ENCODE measurements at places on chromosomes 7 and 10.

DNA sequence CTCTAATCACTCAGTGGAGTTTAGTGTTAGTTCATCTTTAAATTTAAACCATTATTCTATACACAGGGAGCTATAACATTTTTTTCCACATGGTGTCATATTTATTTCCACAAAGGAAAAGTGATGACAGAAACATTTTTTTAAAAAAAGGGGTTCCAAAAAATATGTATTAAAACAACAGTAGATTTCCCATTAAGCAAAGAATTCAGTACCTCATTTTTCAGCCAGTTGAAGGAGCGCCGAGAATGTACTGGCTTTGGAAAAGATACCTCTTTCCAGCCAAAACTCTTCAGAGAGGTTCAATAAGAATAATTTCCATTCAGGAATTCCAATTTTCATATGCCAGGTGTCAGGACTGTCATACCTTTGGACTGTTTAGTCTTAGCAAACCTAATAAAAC, 250.5 kb upstream of the MEOX2 start:
- DNase-seq: no peak

DNA sequence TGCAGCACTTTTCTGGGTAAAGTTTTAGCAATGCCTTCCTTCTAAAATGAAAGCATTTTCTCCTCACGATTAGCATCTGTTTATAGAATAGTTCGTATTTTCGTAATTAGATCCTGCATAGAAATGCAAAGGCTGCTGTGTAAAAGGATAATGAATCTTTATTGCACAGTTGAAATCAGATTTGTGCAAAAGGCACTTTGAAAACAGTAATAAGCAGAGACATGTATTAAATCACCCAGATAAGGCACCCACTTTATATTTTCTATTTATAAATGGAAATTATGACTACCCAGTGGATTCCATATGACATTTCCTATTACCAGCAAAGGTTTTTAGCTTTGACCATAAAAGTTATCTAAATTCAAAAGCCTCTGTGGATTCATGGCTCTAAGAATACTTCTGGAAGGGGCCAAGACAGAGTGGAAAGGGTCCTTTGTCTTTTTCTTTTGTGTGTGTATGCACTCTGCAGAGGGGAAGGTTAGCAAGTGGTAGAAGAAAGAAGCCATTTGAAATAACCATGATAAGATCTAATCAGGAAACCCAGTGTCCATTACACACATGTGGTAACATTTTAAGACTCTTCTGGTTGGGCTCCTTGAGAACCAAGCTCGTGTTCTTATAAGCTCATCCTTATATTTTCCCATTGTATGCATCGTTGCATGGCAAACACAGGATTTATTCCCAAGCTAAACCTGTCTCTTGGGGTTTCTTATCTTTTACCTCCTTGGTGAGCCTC, 612.1 kb downstream of the AUTS2 start:
- no peak for DNase-seq

GRCh38 chr10:73131913-73132686, 21.8 kb downstream of the NUDT13 start:
- DNase-seq: no peak

GRCh38 chr7:33807779-33808482, 97.4 kb upstream of the BMPER start:
- DNase-seq: no peak

- DNase-seq: no peak
These were observed 129.3 kb downstream of the MYOF start for GRCh38 chr10:93352638-93353383.

DNA sequence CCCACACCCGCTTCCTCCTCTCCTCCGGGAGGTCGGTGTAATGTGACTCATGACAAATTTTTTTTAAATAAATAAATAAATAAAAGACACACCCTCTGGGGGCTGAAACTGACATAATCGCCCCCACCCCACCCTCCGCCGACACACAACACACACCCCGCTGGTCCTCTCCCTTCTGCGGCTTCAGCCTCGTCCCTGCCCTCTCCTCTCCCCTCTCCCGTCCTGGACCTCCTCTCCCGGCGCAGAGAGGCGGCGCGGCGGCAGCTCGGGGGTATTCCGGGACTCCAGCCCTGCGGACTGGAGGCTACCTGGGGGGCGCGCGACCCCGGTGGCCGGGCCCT, 686 bp downstream of the ABI1 start:
- DNase-seq: peak; percentile 45

DNA sequence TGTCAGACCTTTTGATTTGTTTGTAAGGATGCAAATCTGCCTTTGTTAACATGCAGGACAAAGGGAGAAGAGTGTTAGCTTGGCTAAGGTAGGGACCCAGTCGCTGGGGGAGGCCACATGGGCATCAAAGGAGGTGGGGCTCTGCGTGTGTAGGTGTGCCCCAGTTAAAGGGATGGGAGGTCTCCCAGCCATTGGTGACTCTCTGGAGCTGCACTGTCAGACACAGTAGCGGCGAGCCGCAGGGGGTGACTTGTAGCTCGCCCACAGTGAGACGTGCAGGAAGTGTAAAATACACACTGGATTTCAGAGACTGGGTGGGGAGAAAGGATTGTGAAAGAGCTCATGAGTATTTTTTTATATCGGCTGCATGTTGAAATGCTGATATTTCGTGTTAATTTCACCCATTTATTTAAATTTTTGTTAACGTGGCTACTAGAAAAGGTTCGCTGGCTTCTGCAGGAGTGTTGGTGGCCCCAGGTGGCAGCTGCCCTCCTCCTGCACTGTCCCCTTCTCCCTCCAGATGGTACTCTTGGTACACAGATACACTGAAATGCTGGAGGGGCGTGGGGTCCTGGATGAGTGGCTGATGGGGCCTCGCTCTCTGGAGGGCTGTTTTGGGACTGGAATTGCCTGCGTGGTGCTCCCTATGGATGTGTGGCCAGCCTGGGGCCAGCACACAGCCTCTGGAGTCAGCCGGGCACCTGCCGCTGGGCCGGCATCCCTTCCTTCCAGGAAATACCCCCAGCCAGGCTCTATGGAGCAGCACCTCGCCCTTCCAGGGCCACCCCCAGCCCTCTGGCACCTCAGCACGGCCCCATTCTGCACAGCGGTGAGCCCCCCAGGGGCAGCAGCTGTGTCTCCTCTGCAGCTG, 59.2 kb downstream of the LHPP start:
- DNase-seq: no peak

- DNase-seq: no peak
These were observed 952 bp downstream of the DIP2C start for GRCh38 chr10:688312-689120.

DNA sequence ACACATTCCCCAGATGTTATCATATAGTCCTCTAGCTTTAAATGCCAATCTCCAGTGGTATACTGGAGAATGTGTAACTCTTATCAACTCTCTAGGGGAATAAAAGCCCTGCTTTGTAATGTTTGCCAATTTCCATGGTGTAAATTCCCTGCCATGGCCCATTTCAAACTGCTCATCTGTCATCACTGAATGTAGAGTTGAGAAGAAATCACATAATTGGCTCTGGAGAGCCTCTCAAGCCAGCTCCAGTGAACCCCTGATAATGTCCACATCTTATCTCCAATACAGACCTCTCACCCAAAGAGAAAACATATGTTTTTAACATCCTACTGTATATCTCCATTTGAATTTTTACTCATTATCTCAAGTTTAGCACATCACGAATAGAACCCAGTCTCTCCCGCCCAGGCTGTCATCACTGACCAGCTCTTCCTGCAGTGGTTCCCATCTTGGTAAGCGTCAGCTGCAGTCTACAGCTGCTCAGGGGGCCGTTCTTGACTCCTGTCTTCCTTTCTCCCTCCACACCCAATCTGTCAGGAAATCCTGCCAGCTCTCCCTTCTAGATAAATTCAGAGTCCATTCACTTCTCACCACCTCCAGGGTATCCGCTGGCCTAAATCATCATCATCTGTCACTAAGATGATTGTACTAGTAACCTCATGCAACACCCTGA, 332.4 kb downstream of the FRMD4A start:
- DNase-seq: no peak

- no peak for DNase-seq
These were observed 272.4 kb downstream of the ETV1 start for GRCh38 chr7:13717031-13717430.

DNA sequence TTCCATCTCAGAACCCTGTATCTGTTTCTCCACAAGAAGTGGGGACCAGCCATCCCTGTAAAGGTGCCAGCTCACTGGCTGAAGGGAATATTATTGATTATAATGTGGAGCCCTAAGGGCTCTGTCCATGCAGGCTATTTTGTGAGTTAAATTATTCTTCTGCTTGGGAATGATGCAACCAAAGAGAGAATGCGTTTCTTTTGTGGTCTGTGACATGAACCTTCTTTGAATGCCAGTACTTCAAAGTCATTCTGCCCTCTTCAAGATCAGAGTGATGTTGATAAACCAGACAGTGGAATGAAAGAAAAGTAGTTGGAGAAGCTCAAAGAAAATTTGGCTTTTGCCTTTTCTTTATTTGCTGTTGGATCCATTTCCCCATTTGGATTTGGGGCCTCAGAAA, 995.2 kb downstream of the KCNMA1 start:
- no peak for DNase-seq

GRCh38 chr10:103572347-103573204, 79.1 kb downstream of the NEURL1 start:
- no peak for DNase-seq

- no peak for DNase-seq
These were observed 130.1 kb downstream of the MYO3A start for GRCh38 chr10:26064106-26064505.

DNA sequence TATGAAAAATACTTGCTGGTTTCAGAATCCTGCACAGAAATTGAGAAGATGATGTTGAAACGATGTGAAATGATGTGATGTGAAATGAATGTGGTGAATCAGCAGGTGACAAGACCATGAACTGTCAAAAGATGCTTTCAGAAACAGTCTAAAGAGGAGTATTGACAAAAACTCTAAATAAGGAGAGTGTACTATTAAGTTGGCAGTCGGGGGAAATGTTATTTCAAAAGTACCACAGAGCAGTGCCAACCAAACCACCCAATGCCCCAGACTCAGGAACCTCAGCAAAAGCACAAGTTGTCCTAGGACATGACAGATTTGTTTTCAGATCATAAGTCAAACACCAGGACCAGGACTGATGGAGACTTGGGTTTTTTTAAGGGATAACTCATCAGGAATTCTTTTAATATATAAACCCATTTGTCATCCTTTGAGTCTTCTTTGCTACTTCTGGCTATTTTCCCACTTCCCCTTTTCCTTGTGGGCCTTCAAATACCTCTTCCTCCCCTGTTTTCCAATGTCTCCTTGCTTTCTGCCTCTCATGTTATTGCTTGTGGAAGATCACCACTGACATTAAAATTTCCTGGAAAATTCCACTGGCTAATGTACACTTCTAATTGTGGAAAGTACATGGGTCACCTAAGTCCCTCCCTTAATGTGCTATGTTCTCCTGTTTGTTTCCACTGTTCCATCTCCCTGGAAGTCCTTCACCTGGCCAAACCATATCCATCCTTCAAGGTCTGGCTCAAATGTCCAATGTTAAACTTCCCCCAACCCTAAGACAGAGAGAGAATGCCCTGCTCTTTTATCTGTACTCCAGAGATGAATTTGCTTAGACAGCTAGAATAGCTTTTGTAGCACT, 10.2 kb upstream of the PPP1R3C start:
- DNase-seq: no peak

DNA sequence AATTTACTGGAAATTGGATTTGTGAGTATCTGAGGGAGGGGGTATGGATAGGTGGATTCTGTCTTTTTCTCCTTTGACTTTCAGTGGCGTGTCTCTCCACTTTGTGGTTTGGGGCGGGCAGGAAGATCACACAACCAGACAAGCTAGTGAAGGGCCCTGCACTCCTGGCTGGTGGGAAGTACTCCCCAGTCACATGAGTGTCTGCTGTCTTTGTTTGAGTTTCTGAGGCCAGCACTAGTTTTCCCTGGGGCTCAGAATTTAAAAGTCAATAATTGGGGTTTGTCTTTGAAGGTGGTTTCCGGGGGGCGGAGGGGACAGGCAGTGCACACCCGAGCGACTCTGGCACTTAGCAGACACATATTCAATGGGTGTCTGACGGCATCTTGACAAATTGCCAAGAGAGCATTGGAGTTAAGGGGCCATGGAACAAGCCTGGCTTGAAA, 120.1 kb downstream of the WDFY4 start:
- no peak for DNase-seq

DNA sequence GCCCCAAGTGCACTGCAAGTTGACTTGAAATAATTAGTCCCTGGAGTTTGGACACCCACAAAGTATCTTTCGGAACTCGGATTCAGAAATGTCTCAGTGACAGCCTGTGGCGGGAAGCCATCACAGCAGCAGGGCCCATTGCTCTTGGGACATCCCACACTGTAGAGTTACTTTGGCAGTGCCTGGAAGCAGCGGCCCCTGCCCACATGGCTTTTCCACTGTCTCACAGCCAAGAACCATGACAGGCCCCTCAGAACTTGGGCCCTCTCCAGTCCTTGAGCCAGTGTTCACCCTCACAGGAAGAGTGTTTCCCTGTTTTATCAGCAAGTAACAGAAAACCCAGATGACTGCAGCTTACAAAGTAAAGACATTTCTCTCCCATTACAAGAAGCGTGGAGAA, 477.0 kb upstream of the GALNT17 start:
- no peak for DNase-seq

- DNase-seq: no peak
These were observed 3.1 kb upstream of the ASIC3 start for GRCh38 chr7:151045262-151045661.

DNA sequence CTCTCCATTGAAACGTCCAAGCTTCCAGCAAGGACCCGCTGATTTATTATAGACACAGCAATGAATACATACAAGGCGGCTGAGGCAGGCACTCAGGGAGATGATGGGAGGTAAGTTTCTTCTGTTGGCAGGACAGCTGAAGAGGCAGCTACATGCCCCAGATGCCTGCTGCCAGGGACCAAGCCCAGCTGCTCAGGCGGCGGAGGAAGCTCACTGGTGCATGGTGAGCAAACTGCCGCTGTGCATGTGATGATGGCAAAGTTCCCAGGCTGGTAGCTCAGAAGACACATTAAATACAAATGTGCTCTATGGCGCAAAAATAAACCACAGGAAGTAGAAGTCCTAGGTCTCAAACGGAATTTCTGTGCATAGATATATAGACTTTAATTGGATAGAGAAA, 2.3 kb downstream of the DNTT start:
- no peak for DNase-seq

GRCh38 chr7:155836216-155837125, 24.2 kb upstream of the SHH start:
- DNase-seq: no peak
